ENCODE measurements at places on chromosomes 3 and 15. TPM values are rescaled to one million over a fixed set of nuclear protein-coding genes. Genes with fewer than 3 reads are reported as not detected.

The ZKSCAN7 gene
- 14.1 TPM for total RNA-seq

- H3K4me3 ChIP-seq = peak overlapping the region; percentile 73
- peaks cover 18% of the 10 kb centered on the region for H3K27me3 ChIP-seq
- no peak for DNase-seq
- H3K36me3 ChIP-seq = no peaks in the 10 kb centered on the region
- no peak overlapping the region for H3K27ac ChIP-seq
Observed at GRCh38 chr3:65549626-65549959, 489.1 kb downstream of the MAGI1 start.

- no peaks in the 10 kb centered on the region for H3K36me3 ChIP-seq
- DNase-seq = peak; percentile 41
- no peak overlapping the region for H3K27ac ChIP-seq
- H3K4me3 ChIP-seq = peak overlapping the region; percentile 61
- peaks cover 56% of the 10 kb centered on the region for H3K27me3 ChIP-seq
- H3K4me1 ChIP-seq = peaks cover 25% of the 10 kb centered on the region
Observed at GRCh38 chr15:77818484-77819047, 185.9 kb upstream of the LINGO1 start.

GRCh38 chr15:66897971-66898370, 167.4 kb upstream of the SMAD3 start:
- peaks cover 5% of the 10 kb centered on the region for H3K4me1 ChIP-seq
- DNase-seq = no peak
- no peak overlapping the region for H3K27ac ChIP-seq
- H3K4me3 ChIP-seq = no peak overlapping the region
- H3K27me3 ChIP-seq = no peaks in the 10 kb centered on the region

- no peak overlapping the region for H3K4me3 ChIP-seq
- H3K36me3 ChIP-seq = no peaks in the 10 kb centered on the region
- H3K27ac ChIP-seq = no peak overlapping the region
- H3K27me3 ChIP-seq = no peaks in the 10 kb centered on the region
Observed at GRCh38 chr15:67080900-67081431, 15.6 kb downstream of the SMAD3 start.

The ETFA gene
- total RNA-seq = 99.3 TPM

DNA sequence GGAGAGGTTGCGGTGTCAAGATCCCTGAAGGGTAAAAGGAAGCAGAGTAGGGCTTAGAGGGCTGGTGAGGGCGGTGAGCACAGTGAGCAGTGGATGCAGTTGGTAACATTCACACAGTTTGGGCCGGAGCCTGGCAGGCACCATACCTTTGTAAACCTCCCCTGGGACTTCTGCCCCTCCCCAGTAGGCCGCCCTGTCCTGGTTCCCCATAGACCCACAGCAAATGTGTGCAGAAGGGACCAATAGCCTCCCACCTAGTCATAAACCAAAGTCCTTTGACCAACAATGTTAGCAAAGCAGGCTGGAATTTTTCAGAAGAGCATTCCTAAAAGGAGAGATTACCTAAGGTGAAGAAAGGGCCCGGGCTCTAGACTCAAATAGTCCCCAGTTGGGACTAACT, 1.7 kb upstream of the PHGR1 start:
- no peak overlapping the region for H3K27ac ChIP-seq
- H3K4me3 ChIP-seq = no peak overlapping the region
- H3K27me3 ChIP-seq = no peaks in the 10 kb centered on the region

The XIRP1 gene
- total RNA-seq = not detected

- no peaks in the 10 kb centered on the region for H3K27me3 ChIP-seq
- no peaks in the 10 kb centered on the region for H3K4me1 ChIP-seq
- no peak overlapping the region for H3K27ac ChIP-seq
- no peak for DNase-seq
- no peak overlapping the region for H3K4me3 ChIP-seq
Observed at GRCh38 chr3:190155752-190156151, 35.1 kb upstream of the P3H2 start.

GRCh38 chr3:20701641-20702040, 515.6 kb upstream of the SGO1 start:
- no peaks in the 10 kb centered on the region for H3K27me3 ChIP-seq
- DNase-seq = no peak
- H3K36me3 ChIP-seq = no peaks in the 10 kb centered on the region
- H3K4me1 ChIP-seq = no peaks in the 10 kb centered on the region
- no peak overlapping the region for H3K4me3 ChIP-seq
- H3K27ac ChIP-seq = no peak overlapping the region

GRCh38 chr3:160921020-160921635, 165.1 kb downstream of the PPM1L start:
- no peak overlapping the region for H3K27ac ChIP-seq
- no peak overlapping the region for H3K4me3 ChIP-seq
- no peaks in the 10 kb centered on the region for H3K27me3 ChIP-seq
- H3K4me1 ChIP-seq = peaks cover 16% of the 10 kb centered on the region
- peak; percentile 61 for DNase-seq

DNA sequence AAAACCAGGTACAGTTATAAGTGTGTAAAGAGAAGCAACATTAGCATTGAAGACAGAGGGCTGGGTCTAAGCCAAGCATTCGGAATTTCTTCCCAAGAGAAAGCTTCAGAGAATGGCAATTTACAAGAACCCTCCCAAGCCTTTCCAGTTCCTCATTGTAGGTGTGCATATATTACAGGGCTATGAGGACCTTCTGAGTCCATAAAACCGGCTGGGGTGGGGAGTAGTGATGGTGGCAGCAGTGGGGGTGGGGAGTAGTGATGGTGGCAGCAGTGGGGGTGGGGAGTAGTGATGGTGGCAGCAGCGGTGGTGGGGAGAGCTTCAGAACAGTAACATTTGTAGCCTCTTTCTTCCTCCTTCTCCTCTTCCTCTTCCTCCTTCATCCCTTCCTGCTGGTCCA, 368.7 kb upstream of the UMPS start:
- H3K4me1 ChIP-seq = peaks cover 26% of the 10 kb centered on the region
- no peak for DNase-seq
- H3K27ac ChIP-seq = no peak overlapping the region
- H3K27me3 ChIP-seq = no peaks in the 10 kb centered on the region
- no peak overlapping the region for H3K4me3 ChIP-seq

The XCR1 gene
- not detected for total RNA-seq

DNA sequence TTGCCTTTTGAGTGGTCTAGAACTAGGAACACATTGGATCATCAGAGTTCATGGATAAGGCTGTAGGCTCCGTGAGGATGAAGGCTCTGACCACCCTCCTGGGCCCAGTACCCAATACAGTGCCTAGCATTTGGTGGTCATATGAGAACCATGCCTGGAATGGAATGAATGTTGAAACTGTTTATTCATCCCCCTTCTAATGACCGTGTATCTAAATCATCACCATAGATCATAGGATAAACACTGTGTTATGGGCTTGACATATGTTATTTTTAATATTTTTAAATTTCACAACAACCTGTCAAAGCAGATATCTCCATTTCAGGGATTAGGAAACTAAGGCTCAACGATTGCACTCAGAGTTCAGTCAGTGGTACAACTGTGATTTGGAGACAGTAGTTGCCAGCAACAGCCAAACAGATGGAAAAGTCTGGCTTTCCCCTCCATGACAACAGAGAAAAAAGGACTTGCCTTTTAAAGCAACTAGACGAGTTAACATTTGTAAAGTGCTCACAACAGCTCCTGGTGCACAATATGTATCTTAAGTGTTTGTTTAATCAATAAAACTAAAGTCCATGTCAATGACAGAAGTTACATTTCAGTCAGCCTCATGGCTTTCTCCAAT, 89.6 kb downstream of the TMEM266 start:
- no peak overlapping the region for H3K4me3 ChIP-seq
- peaks cover 10% of the 10 kb centered on the region for H3K27me3 ChIP-seq
- H3K27ac ChIP-seq = no peak overlapping the region
- no peak for DNase-seq

GRCh38 chr15:93055211-93055610, 33.8 kb downstream of the RGMA start:
- no peak for DNase-seq
- no peaks in the 10 kb centered on the region for H3K36me3 ChIP-seq
- no peaks in the 10 kb centered on the region for H3K27me3 ChIP-seq
- no peak overlapping the region for H3K4me3 ChIP-seq
- peaks cover 29% of the 10 kb centered on the region for H3K4me1 ChIP-seq

The CCDC39 gene
- 3.3 TPM for total RNA-seq

DNA sequence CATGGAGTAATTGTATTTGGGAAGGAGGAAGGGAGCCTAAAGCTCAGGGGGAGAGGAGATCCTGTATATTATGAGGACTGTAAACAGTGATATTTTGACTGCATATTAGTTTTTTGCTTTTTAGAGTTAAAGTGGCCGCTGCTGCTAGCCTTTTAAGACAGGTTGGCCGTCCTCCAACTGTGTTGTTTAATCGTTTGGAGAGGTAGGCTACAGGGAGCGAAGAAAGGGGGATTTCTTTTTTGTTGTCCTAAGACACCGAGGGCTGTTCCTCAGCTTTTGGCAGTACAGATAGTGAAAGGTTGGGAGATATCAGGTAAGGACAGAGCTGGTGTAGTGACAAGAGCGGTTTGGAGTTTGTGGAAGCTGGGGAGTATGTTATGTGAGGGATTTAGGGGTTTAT, 38.2 kb upstream of the RNF7 start:
- H3K4me3 ChIP-seq = no peak overlapping the region
- H3K4me1 ChIP-seq = no peaks in the 10 kb centered on the region
- no peak for DNase-seq
- H3K27ac ChIP-seq = no peak overlapping the region

- peak overlapping the region; percentile 85 for H3K4me3 ChIP-seq
- no peak overlapping the region for H3K27ac ChIP-seq
- no peaks in the 10 kb centered on the region for H3K4me1 ChIP-seq
- H3K36me3 ChIP-seq = no peaks in the 10 kb centered on the region
Observed at GRCh38 chr15:90351479-90352106, 491 bp upstream of the ZNF774 start.

The VILL gene
- 5.6 TPM for total RNA-seq

GRCh38 chr15:101502572-101503295, 13.2 kb upstream of the PCSK6 start:
- H3K4me3 ChIP-seq = no peak overlapping the region
- no peaks in the 10 kb centered on the region for H3K36me3 ChIP-seq
- no peaks in the 10 kb centered on the region for H3K27me3 ChIP-seq
- H3K27ac ChIP-seq = no peak overlapping the region

GRCh38 chr3:194991338-194991654, 279.7 kb downstream of the XXYLT1 start:
- H3K36me3 ChIP-seq = no peaks in the 10 kb centered on the region
- H3K4me1 ChIP-seq = no peaks in the 10 kb centered on the region
- DNase-seq = no peak

GRCh38 chr15:62732078-62732477, 310.5 kb upstream of the TPM1 start:
- no peak overlapping the region for H3K4me3 ChIP-seq
- H3K27ac ChIP-seq = no peak overlapping the region
- H3K4me1 ChIP-seq = peaks cover 14% of the 10 kb centered on the region
- H3K36me3 ChIP-seq = peaks cover 5% of the 10 kb centered on the region
- H3K27me3 ChIP-seq = no peaks in the 10 kb centered on the region
- DNase-seq = no peak

The GOLGA6L6 gene
- total RNA-seq = not detected

- DNase-seq = no peak
- H3K36me3 ChIP-seq = no peaks in the 10 kb centered on the region
- H3K4me1 ChIP-seq = peaks cover 8% of the 10 kb centered on the region
- H3K27me3 ChIP-seq = no peaks in the 10 kb centered on the region
- H3K4me3 ChIP-seq = no peak overlapping the region
Observed at GRCh38 chr3:123790254-123791072, 93.7 kb downstream of the MYLK start.

The HGD gene
- 0.28 TPM for total RNA-seq

The NTRK3 gene
- total RNA-seq = 2.4 TPM

The METTL6 gene
- 34.9 TPM for total RNA-seq

The APOD gene
- total RNA-seq = not detected

DNA sequence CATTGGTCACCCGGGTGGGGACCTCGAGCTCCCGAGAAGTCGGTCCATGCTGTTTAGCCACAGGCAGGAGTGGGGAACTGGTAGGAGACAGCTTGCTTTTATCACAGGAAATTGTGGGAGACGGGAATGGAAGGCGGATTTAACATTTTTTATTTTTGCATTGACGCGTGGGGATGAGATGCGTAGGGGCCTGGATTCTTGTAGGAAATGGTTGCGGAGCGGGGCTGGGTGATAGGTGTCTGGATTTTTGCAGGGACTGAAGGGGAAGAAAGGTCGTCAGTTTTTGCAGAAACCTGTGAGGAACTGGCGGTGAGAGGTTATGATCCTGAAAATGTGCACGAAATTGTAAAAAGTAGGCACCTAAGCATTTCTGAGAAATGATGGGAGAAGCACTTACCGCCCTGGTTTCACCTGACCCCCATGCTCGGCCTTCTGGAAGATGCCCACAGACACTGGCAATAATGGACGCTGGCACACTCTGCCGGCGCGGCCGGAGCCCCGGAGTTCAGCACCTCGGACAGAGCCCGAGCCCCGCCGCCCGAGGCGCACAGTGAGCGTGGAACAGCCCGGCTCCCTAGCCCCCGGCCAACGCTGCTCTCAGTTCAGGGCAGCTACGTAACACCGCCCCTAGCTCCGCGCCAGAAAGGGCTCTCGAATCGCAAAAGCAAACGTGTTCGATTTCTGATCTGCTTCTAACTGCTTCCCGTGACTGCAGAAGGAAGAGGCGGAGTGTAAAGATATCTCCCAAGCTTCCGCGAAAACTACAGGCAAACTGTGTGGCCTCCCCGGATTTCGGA, 928 bp downstream of the ANKRD34C start:
- H3K27ac ChIP-seq = no peak overlapping the region
- peaks cover 5% of the 10 kb centered on the region for H3K4me1 ChIP-seq
- no peaks in the 10 kb centered on the region for H3K36me3 ChIP-seq
- H3K4me3 ChIP-seq = no peak overlapping the region
- H3K27me3 ChIP-seq = peaks cover 95% of the 10 kb centered on the region
- DNase-seq = peak; percentile 92

DNA sequence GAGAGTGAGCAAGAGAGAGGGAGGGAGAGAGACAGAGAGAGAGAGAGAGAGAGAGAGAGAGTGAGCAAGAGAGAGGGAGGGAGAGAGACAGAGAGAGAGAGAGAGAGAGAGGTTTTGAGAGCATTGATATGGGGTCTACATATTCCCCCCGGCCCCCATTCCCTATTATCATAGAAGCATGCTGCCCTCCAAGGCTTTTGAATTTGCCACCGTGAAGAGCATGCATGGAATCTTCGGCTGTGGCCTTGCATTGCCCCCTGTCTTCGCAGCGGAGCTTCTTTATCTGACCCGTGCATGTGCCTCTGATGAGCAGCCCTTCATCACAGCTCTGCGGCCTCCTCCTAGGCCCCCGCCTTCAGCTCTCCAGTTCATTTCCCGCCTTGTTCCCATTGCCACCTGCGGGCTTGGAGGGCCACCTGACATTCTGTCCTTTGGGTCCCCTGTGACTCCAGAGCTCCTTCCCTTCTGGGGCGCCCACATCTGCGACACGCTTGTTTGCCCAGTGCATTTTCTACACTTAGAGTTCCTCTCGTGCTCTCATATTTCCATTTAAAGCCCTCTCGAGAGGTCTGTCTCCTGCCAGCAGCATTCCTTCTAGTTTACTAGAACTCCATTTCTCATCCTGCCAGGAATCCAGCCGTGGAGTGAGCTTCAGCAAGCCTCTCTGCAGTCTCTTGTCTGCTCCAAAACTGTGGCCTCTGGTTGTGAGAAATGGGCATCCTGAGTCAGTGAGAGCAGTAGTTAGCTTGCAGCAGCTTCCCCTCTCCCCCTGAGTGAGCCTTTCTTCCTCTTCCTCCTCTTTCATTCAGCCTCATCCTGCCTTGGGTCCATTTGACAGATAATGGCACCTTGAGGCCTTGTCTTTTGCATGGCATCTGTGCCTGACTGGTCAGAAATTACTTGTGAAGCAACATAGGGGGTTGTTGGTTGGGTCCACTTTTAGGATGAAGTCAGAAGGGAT, 25.3 kb downstream of the LPP start:
- H3K36me3 ChIP-seq = no peaks in the 10 kb centered on the region
- peak; percentile 21 for DNase-seq
- H3K27me3 ChIP-seq = no peaks in the 10 kb centered on the region
- no peak overlapping the region for H3K27ac ChIP-seq

- no peaks in the 10 kb centered on the region for H3K27me3 ChIP-seq
- H3K27ac ChIP-seq = peak overlapping the region; percentile 89
- H3K4me3 ChIP-seq = peak overlapping the region; percentile 83
- no peaks in the 10 kb centered on the region for H3K36me3 ChIP-seq
Observed at GRCh38 chr3:172040981-172041963, 1.9 kb downstream of the FNDC3B start.

Measured in neural progenitor cell (in vitro differentiated cells).